ENCODE measurements at places on chromosomes 11 and 22.
A peak's percentile ranks its signal among the peaks of the same experiment; 100 is the strongest.

- peaks cover 33% of the 10 kb centered on the region for H3K4me1 ChIP-seq
- no peak overlapping the region for H3K27ac ChIP-seq
- no peaks in the 10 kb centered on the region for H3K36me3 ChIP-seq
- H3K4me3 ChIP-seq, result no peak overlapping the region
- H3K27me3 ChIP-seq, result no peaks in the 10 kb centered on the region
These were observed 20.3 kb downstream of the ARFGAP2 start for GRCh38 chr11:47156333-47156732.

DNA sequence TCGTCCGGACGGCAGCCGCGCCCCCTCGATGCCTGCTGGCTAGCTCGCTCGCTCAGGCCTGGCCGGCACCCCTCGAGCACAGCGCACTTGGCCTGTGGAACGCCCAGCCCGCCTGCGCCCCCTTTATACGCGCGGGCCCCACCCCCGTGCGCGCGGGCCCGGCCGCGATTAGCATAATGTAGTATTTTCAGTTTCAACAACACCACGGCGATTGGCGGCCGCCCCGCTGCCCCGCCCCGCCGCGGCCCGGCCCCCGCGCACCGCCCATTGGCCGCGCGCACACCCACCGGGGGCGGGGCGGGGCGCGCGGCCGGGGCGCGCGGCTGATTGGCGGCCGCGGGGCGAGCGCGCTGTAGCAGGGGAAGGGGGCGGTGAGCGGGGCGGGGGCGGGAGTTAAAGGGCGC, at the start of gene CDKN1C:
Gene CDKN1C (minus strand): TSS at position 98 of the 404 bp plus-strand sequence. CDS start 319 bp downstream, outside the sequence.
- H3K27ac ChIP-seq, result no peak within 1 kb of the TSS
- H3K36me3 ChIP-seq, result no peaks in the 10 kb centered on the region
- peak; percentile 89 for ATAC-seq
- H3K27me3 ChIP-seq, result peaks cover 19% of the 10 kb centered on the region

DNA sequence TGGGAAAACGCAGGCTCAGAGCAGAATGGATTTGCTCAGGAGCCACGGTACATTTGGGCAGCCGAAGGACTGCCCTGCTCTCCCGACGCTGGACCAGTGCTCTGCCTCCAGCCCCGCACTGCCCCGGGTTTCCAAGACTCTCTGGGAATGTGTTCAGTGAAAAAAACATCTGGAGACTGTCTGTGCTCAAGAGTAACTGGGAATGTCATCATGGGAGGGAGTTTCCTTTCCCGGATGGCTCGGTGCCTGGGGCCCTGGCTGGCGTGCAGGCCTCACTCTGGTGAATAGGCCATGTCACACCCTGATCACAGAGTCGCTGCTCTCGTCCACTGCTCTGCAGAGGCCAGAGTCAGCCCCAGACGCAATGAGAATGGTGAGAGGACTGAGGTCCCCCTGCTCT, 9.8 kb upstream of the APOL6 start:
- no peak for ATAC-seq
- no peaks in the 10 kb centered on the region for H3K4me1 ChIP-seq
- no peaks in the 10 kb centered on the region for H3K36me3 ChIP-seq
- peaks cover 18% of the 10 kb centered on the region for H3K27me3 ChIP-seq
- no peak overlapping the region for H3K27ac ChIP-seq

DNA sequence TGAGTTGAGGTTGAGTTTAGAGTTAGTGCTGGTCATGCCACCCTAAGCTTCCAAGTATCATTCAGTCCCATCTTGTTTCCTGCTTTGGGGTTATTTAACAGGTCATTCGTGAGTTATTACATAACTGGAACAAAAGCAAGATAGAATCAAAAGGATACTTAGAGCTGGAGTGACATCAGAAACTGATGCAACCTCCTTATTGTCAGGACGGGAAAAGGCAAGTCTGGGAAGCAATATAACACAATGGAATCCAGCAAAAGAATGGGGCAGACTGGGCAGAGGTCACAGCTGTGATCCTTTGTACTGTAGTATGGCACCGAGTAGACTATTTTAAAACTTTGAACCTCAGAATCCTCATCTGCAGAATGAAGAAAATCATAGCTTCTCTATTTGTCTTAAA, 4.4 kb upstream of the PRSS23 start:
- no peaks in the 10 kb centered on the region for H3K36me3 ChIP-seq
- no peak overlapping the region for H3K27ac ChIP-seq
- H3K27me3 ChIP-seq, result peaks cover 30% of the 10 kb centered on the region
- no peak overlapping the region for H3K4me3 ChIP-seq
- H3K4me1 ChIP-seq, result peaks cover 8% of the 10 kb centered on the region

DNA sequence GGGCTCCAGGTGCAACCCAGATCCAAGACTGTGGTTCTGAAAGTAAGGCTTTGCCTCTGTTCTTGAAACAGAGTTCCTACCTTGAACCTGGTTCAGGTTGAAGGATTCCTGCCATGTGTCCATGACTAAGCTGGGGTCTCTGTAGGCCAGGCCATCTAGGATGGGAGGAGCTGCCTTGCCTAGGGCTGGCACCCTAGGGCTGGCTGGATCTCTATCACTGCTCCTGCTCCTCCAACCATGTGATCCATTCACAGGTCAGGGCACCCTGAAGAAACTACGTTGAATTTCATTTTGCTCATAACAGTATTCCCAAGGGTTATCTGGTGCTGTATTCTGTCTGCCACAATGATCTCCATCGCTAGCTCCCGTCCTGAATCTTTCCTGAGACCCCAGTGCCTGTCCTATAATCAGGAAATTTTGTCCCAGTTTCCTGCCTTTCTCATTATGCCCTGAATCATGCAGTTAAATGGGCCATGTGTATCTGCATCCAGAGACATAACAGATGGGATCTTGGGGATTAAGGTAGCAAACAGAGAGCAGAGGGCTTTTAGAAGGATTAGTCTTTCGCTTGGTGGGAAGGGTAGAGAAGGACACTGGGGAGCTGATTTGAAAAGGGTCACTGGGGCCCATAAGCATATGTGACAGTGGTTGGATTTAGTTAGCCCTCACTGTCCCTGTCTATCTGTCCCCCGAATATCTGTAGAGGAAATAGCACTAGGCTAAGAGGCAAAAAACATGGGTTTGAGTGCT, 98.2 kb upstream of the MTMR2 start:
- no peak for ATAC-seq
- no peaks in the 10 kb centered on the region for H3K27me3 ChIP-seq
- H3K27ac ChIP-seq, result no peak overlapping the region

- H3K4me1 ChIP-seq, result peaks cover 48% of the 10 kb centered on the region
- H3K27ac ChIP-seq, result peak overlapping the region; percentile 70
- peak; percentile 84 for ATAC-seq
- H3K36me3 ChIP-seq, result peaks cover 16% of the 10 kb centered on the region
- H3K4me3 ChIP-seq, result peak overlapping the region; percentile 46
These were observed 58.6 kb downstream of the DDIAS start for GRCh38 chr11:82959987-82960778.

DNA sequence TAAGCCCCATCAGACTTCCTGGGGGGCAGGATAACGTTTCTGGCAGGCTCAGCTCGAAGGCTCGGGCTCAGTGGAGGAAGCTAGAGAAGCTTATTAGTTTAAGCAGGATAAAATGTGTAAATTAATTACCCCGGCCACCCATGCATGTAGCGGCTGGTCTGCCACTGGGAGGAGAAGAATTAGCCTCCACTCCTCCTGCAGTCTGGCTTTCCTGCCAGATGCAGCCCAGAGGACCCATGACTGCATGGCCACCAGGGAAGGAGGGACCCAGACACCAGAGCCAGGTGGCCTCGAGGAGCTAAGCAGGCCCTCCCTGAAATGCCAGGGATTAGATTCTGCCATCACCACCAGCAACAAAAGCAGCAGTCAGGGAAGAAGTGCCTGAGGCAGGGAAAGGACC, 32.3 kb downstream of the TRIM29 start:
- H3K27me3 ChIP-seq, result peaks cover 60% of the 10 kb centered on the region
- no peak overlapping the region for H3K27ac ChIP-seq
- no peaks in the 10 kb centered on the region for H3K4me1 ChIP-seq
- ATAC-seq, result no peak

DNA sequence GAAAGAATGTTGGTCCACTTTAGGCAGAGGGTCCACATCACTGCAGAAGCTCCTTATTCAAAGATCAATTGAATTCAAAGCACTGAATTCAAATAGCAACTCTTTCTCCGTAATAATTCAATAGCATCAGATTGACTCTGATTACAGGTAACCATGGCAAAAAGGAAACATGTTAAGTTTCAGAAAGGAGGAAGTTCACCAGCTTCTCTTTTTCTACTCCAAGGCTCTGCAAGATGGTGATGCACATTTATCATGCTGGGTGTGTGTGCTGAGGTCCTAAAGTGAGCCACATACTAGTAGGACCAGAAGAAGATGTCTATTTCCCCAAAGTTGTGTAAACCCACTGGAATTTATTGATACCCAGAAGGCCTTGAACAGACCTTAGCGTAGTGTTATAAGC, 18.0 kb upstream of the DRD2 start:
- peaks cover 9% of the 10 kb centered on the region for H3K4me1 ChIP-seq
- no peak overlapping the region for H3K4me3 ChIP-seq
- H3K36me3 ChIP-seq, result no peaks in the 10 kb centered on the region
- ATAC-seq, result no peak

- no peaks in the 10 kb centered on the region for H3K4me1 ChIP-seq
- no peak overlapping the region for H3K27ac ChIP-seq
- no peaks in the 10 kb centered on the region for H3K27me3 ChIP-seq
- no peak for ATAC-seq
- H3K4me3 ChIP-seq, result no peak overlapping the region
These were observed 227.5 kb upstream of the NARS2 start for GRCh38 chr11:78802058-78802761.

GRCh38 chr11:128323381-128323780, 264.0 kb downstream of the ETS1 start:
- no peak overlapping the region for H3K4me3 ChIP-seq
- peak overlapping the region; percentile 84 for H3K27ac ChIP-seq
- no peaks in the 10 kb centered on the region for H3K27me3 ChIP-seq
- ATAC-seq, result peak; percentile 37

- H3K4me3 ChIP-seq, result peak overlapping the region; percentile 74
- peak overlapping the region; percentile 28 for H3K27ac ChIP-seq
- peaks cover 44% of the 10 kb centered on the region for H3K27me3 ChIP-seq
- no peak for ATAC-seq
These were observed 2.8 kb upstream of the MCAM start for GRCh38 chr11:119319700-119320239.

GRCh38 chr11:133832991-133833897, 12.1 kb downstream of the SPATA19 start:
- peak; percentile 71 for ATAC-seq
- H3K36me3 ChIP-seq, result no peaks in the 10 kb centered on the region
- no peak overlapping the region for H3K4me3 ChIP-seq
- peaks cover 21% of the 10 kb centered on the region for H3K27me3 ChIP-seq
- H3K27ac ChIP-seq, result no peak overlapping the region

DNA sequence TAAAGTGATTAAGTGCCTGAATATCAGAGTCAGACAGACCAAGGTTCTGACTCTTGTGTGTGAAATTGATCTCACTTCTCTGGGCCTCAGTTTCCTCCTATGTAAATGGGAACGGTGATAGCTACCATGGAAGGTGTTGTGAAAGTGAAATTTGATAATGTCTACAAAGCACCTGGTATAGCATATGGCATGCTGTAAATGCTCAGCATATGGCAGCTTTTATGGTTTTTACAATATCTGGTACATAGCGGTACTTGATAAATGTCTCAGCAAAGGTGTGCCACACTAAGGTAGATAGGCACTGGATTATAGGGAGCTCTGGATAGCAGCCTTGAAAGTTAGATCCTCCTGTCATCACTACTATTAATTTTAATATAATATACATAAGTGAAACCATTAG, 19.9 kb downstream of the POU2AF2 start:
- H3K36me3 ChIP-seq, result no peaks in the 10 kb centered on the region
- no peak overlapping the region for H3K27ac ChIP-seq
- H3K4me1 ChIP-seq, result peaks cover 10% of the 10 kb centered on the region

DNA sequence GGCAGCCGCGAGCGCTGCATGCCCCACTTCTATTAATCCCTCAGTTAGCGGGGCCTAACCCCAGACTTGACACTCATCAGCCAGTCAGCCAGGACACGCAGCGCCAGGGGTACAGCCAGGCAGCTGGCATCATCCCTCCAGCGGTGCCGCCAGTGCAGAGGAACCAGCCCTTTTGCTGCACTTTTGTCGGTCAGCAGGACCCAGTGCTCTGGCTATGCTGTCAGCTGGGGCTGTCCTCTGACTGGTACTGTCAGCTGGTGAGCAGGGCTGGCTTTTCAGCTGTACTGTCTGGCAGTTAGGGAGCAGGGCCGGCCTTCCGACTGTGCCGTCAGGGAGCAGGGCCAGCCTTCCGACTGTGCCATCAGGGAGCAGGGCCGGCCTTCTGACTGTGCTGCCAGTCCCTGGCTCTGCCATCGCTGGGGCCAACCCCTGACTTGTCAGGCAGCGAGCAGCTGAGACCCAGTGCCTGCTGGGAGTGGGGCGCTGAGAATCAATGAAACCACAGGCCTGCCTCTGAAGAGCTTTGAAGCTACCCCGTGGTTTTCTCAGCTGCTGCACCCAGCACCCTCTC, 115.4 kb downstream of the KIAA1671 start:
- H3K4me1 ChIP-seq, result peaks cover 9% of the 10 kb centered on the region
- no peak overlapping the region for H3K27ac ChIP-seq
- no peak for ATAC-seq
- no peak overlapping the region for H3K4me3 ChIP-seq
- H3K36me3 ChIP-seq, result no peaks in the 10 kb centered on the region

GRCh38 chr11:86449993-86450629, 75.4 kb downstream of the CCDC81 start:
- no peaks in the 10 kb centered on the region for H3K4me1 ChIP-seq
- no peaks in the 10 kb centered on the region for H3K27me3 ChIP-seq
- ATAC-seq, result no peak
- no peak overlapping the region for H3K4me3 ChIP-seq
- no peak overlapping the region for H3K27ac ChIP-seq

DNA sequence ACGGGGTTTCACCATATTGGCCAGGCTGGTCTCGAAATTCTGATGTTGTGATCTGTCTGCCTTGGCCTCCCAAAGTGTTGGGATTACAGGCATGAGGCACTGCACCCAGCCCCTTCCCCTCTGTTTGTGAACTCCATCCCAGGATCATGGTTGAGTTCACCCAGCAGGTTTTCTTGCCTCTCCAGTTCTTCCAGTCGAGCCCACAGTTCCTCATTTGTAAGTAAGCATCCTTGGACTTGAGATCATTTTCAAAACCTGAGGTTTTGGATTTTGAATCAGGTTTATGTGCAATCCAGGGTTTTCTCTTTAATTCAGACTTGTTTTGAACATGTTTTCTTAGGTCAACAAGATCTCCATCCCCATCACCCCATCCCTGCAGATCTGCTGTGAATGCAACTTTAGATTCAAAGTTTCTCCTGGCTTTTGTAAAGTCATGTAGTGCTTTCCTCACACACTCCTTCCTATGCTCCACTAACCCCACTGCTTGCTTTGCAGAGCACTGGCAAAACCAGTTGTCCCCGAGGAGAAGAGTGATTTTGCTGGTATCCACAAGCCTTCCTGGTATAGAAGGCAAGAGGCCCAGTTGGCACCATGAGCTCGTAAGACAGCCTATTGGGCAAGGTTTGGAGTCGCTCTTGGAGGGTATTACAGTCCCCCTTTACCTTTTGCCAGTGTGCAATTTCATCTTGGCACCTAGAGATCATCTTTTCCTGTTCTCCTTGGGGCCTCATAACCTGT, 14.7 kb upstream of the VPREB1 start:
- no peak overlapping the region for H3K4me3 ChIP-seq
- ATAC-seq, result no peak
- H3K4me1 ChIP-seq, result peaks cover 28% of the 10 kb centered on the region
- H3K36me3 ChIP-seq, result no peaks in the 10 kb centered on the region
- H3K27me3 ChIP-seq, result no peaks in the 10 kb centered on the region
